Sigmoid colon (tissue), 7 donors: ENCODE measurements at places on chromosomes 3 and 15. TPM values are rescaled to one million over a fixed set of nuclear protein-coding genes. Genes with fewer than 3 reads are reported as not detected.
A peak's percentile ranks its signal among the peaks of the same experiment; 100 is the strongest.

Gene TRPM1
- total RNA-seq = not detected

DNA sequence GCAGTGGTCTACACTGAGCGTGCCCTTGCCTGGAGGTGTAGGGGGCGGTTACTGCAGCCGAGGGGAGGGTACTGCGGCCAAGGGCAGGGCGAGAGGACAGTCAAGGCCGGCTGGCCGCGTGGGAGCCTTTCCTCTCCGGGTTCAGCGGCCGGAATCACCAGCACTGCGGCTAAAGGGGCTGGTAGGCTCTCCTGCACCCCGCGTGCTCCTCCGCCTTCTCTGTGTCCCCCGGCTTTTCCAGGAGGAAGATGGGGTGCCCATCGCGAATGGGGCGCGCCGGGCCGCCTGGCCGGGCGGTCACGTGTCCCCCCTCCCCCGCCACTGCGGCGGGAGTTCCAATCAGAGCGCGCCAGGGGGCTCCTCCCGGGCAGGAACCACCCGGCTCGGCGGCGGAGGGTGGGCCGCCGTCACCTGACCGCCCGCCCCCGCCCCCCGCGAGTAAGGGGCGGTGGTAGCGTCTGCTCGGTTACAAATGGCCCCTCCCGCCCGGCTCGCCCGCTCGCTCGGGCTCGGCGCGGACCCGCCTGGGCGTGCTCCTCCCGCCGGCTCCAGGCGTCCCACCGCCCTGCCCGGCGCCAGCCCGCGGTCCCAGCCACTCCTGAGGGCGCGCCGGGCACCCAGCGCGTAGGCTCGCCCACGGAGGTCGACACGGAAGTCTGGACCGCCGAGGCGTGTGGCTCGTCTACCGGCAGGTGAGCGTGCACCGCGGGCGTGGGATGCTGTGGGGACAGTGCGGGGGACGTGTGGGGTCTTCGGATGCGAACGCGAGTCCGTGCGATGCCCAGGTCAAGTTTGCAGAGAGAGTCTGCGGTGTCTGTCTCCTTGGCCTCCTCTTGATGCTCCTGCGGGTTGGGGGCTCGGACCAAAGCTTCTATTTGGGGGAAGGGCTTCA, 242.6 kb upstream of the TOPAZ1 start:
- H3K36me3 ChIP-seq = no peaks in the 10 kb centered on the region
- no peaks in the 10 kb centered on the region for H3K4me1 ChIP-seq
- no peak overlapping the region for H3K27ac ChIP-seq
- H3K4me3 ChIP-seq = peak overlapping the region; percentile 9
- DNase-seq = no peak
- peaks cover 65% of the 10 kb centered on the region for H3K27me3 ChIP-seq

DNA sequence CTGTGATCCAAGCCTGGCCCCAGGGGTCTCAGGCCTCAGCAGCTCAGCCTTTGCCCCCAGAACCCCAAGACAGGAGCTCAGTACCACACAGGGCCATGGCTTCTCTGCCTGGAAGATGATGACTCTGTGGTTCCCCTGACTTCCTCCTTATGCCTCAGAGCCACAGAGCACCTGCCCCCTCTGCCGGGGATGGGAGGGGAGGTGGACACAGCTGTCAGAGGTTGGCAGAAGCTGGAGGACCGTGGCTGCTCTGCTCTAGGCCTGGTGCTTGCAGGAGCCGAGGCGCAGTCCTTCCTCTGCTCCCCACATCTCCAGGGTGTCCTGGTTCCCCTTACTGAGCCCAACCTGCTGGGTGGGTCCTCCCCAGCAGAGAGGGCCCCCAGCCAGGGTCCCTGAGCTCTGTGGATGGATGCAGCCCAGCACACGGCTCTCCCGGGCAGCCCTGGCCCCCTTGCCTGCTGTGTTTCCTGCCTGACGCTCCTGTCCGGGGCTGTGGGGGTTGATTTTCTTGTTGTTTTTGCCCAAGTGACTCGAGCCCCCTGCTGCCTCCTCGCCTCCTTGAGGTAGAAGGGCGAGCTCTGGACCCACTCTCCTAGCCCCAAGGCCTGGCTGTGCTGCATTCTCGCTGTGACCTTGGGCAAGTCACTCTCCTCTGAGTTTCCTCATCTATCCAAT, 36.6 kb downstream of the PSTPIP1 start:
- H3K4me3 ChIP-seq = no peak overlapping the region
- no peak overlapping the region for H3K27ac ChIP-seq
- H3K27me3 ChIP-seq = no peaks in the 10 kb centered on the region
- no peaks in the 10 kb centered on the region for H3K36me3 ChIP-seq
- DNase-seq = peak; percentile 59
- peaks cover 9% of the 10 kb centered on the region for H3K4me1 ChIP-seq

- H3K4me1 ChIP-seq = no peaks in the 10 kb centered on the region
- no peak overlapping the region for H3K27ac ChIP-seq
- no peak overlapping the region for H3K4me3 ChIP-seq
- no peaks in the 10 kb centered on the region for H3K36me3 ChIP-seq
- no peak for DNase-seq
These were observed 8.5 kb upstream of the LSAMP start for GRCh38 chr3:116453666-116454346.

- H3K4me3 ChIP-seq = no peak overlapping the region
- no peak for DNase-seq
- no peaks in the 10 kb centered on the region for H3K27me3 ChIP-seq
- H3K4me1 ChIP-seq = no peaks in the 10 kb centered on the region
- no peak overlapping the region for H3K27ac ChIP-seq
These were observed 56.7 kb upstream of the MYRIP start for GRCh38 chr3:39752751-39753150.

GRCh38 chr15:96273317-96274086, 57.0 kb upstream of the NR2F2 start:
- DNase-seq = no peak
- no peaks in the 10 kb centered on the region for H3K4me1 ChIP-seq
- H3K4me3 ChIP-seq = no peak overlapping the region
- no peaks in the 10 kb centered on the region for H3K27me3 ChIP-seq

DNA sequence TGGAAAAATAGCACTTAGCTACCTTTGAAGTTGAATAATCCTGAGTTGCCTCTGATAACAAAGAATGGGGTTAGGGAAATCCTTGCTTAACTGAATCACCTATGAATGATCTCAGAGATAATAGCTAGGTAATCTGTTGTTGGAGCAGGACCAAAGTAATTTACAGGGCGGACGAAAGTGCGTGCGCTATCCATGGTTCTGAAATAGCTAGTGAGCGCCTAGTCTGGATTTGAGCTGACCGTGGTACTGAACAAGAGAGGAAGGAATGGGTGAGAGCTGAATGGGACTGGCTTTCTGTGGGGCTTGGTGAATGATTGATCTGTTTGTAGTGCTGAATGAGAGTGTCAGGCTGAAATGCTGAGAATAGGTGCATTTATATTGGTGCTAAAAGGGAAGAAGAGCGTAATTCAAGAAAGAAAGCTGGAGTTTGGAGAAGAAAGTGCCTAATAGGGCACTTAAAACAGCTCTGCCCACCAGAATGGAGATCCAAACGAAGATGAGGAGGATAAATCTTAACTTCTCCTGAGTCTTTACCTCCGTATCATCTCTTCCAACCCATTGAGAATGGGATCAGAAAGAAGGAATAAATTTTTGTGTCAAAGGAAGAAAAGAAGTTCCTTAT, 10.1 kb downstream of the SCN10A start:
- no peak for DNase-seq
- H3K27ac ChIP-seq = no peak overlapping the region
- no peaks in the 10 kb centered on the region for H3K4me1 ChIP-seq
- H3K36me3 ChIP-seq = no peaks in the 10 kb centered on the region
- no peaks in the 10 kb centered on the region for H3K27me3 ChIP-seq

DNA sequence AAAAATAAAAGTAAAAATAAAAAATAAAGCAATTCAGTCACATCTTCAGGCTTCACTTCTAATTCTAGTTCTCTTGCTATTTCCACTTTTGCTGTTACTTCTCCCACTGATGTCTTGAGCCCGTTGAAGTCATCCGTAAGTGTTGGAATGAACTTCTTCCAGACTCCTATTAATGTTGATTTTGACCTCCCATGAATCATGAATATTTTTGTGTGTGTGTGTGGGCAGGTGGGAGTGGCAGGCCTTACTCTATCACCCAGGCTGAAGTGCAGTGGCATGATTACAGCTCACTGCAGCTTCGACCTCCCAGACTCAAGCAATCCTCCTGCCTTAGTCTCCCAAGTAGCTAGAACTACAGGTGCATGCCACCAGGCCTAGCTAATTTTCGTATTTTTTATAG, 10.7 kb downstream of the USP4 start:
- H3K27ac ChIP-seq = no peak overlapping the region
- H3K4me1 ChIP-seq = peaks cover 3% of the 10 kb centered on the region
- no peak for DNase-seq

DNA sequence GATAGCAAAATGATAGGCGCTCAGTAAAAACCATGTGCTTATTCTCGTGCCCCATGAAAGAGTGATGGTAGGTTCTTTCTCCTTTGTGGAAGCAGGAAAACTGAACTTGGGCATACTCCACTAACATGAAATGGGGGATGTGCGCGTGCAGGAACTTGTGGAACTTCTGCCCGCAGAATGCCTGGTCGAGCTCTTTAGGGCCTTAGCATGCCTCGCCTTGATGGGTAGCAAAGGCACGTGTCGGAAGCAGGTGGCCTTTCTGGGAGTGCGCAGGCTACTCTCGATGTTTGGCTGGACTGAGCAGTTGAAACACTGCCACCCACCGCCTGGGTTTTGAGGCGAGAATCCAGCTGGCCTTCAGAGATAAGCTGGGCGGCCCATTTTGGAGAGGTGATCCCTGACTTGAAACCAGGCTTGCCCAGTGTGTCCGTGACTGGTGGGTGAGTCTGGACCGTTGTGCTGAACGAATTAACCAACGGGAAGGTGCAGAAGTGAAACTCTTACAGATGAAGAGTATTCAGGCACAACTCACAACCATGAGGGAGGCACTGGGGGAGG, 842 bp downstream of the PCCB start:
- DNase-seq = peak; percentile 83
- H3K36me3 ChIP-seq = peaks cover 3% of the 10 kb centered on the region
- no peaks in the 10 kb centered on the region for H3K4me1 ChIP-seq
- H3K27ac ChIP-seq = peak overlapping the region; percentile 93
- H3K4me3 ChIP-seq = peak overlapping the region; percentile 68

GRCh38 chr3:41900265-41900664, 61.6 kb downstream of the ULK4 start:
- no peak overlapping the region for H3K4me3 ChIP-seq
- no peaks in the 10 kb centered on the region for H3K4me1 ChIP-seq
- H3K36me3 ChIP-seq = no peaks in the 10 kb centered on the region
- DNase-seq = no peak

- H3K4me3 ChIP-seq = no peak overlapping the region
- no peaks in the 10 kb centered on the region for H3K4me1 ChIP-seq
- H3K27me3 ChIP-seq = no peaks in the 10 kb centered on the region
- DNase-seq = no peak
These were observed 207.2 kb downstream of the EPHA3 start for GRCh38 chr3:89314454-89315098.

- H3K4me1 ChIP-seq = peaks cover 28% of the 10 kb centered on the region
- DNase-seq = no peak
- no peak overlapping the region for H3K27ac ChIP-seq
- H3K4me3 ChIP-seq = no peak overlapping the region
- H3K27me3 ChIP-seq = no peaks in the 10 kb centered on the region
- H3K36me3 ChIP-seq = no peaks in the 10 kb centered on the region
These were observed 5.3 kb downstream of the SERP1 start for GRCh38 chr3:150540991-150541390.
